ENCODE measurements at places on chromosomes 13 and 19.

- DNase-seq = no peak
Measured at GRCh38 chr13:114259374-114259773, 22.0 kb upstream of the UPF3A start.

GRCh38 chr13:113186061-113186900 is 22.2 kb downstream of the PCID2 start:
- DNase-seq = no peak

- peak; percentile 48 for DNase-seq
Measured at GRCh38 chr13:45120967-45121831, 889 bp downstream of the GTF2F2 start.

DNA sequence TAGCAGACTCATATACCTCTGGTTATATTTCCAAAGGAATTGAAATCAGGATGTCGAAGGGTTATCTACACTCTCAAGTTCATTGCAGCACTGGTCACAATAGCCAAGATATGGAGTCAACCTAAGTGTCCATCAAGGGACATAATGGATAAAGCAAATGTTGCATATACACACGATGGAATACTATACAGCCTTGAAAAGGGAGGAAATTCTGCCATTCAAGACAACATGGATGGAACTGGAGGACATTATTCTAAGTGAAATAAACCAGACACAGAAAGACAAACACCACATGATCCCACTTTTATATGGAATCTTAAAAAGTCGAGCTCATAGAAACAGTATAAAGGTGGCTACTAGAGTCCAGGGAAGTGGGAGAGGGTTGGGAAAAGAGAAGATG is 13.6 kb upstream of the ERCC1 start:
- no peak for DNase-seq

- DNase-seq = peak; percentile 58
Measured at GRCh38 chr19:8004723-8005513, 523 bp downstream of the ELAVL1 start.

DNA sequence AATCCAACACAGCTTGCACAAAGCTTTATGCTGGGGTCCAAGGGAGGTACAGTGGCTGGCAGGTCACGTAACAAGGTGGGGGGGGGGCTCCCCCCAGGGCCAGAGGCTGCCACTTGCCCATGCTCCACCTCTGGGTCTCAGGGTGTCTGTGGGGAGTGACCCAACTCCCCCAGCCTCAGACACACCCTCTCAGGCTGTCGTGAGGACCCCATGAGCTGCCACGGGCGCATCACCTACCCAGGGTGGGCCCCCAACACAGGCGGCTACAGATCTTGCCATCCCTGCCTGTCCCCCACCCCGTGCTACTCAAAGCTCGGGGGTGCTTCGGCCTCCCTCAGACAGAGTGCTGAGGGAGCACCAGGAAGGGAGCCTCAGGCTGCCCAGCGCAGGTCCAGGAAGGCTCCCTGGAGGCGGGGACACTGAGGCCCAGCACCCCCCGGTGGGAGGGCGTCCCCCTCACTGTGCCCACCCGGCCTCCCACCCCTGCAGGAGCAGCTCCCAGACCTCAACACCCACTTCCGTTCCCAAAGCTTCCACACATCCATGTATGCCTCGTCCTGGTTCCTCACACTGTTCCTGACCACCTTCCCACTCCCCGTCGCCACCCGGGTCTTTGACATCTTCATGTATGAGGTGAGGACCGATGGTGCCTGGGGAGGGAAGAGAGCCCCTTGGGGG is 21.1 kb downstream of the EVI5L start:
- no peak for DNase-seq

DNA sequence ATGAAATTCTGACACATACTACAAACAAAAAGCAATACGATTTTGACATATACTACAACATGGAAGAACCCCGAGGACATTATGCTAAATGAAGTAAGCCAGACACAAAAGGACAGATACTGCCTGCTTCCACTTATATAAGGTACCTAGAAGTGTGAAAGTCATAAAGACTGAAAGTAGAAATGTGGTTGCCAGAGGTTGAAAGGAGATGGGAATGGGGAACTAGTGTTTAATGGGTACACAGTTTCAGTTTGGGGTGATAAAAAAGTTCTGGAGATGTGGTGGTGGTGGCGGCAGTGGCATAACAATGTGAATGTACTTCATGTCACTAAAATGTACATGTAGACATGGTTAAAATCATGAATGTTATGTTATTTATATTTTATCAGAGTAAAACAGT is 12.1 kb upstream of the NDFIP2 start:
- DNase-seq = no peak

DNA sequence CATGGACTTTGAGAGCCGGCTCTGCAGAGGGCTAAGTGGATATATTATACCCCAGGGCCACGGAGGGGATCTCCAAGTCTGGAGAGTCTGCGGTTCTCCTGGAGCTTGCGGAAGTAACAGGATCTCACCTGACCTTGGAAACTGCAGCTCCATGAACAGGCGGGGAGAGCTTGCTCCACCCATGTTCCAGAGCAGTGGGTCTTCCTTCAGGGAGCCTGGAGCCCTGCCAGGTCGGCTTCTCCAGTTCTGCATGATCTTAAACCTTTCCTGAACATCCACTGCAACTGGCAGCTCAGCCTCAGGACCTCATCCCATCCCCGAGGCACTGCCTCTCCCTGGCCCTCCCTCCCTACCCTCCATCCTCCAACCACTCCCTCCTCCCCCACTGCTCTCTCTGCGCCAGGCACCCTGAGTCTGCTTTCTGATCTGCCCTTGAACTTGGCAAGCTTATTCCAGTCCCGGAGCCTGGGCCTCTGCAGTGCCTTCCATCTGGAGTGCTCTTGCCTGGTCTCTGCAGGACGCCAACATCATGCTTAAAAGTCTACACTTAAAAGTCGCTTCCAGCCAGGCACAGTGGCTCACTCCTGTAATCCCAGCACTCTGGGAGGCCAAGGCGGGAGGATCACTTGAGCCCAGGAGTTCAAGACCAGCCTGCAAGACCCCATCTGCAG is 13.2 kb downstream of the ATCAY start:
- no peak for DNase-seq

DNA sequence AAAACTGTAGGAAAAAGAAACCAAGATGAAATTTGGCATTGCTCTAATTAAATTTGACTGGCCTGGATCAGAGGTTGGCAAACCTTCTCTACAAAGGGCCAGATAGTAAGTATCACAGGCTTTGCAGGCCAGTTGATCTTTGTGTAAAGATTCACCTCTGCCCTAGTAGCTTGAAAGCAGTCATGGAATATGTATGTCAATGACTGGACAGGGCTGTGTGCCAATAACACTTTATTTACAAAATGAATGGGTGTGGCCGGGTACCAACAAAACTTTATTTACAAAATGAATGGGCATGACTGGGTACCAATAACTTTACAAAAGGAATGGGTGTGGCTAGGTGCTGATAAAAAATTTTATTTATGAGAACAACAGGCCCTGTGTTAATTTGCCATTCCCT is 20.0 kb downstream of the SIN3B start:
- DNase-seq = no peak

DNA sequence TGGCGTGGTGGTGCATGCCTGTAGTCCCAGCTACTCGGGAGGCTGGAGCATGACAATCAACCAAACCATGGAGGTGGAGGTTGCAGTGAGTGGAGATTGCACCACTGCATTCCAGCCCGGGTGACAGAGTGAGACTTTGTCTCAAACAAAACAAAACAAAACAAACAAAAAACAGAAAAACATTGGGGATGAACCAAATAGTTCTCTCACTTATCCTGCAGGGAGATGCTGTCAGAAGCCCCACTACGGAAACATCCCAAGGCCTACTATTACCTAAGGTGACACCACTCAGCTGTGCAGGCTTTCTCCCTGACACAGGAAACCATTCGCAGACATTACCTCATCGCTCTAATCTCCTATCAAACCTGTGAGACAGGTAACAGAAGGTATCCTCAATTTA is 113.5 kb downstream of the FOXO1 start:
- DNase-seq = no peak

DNA sequence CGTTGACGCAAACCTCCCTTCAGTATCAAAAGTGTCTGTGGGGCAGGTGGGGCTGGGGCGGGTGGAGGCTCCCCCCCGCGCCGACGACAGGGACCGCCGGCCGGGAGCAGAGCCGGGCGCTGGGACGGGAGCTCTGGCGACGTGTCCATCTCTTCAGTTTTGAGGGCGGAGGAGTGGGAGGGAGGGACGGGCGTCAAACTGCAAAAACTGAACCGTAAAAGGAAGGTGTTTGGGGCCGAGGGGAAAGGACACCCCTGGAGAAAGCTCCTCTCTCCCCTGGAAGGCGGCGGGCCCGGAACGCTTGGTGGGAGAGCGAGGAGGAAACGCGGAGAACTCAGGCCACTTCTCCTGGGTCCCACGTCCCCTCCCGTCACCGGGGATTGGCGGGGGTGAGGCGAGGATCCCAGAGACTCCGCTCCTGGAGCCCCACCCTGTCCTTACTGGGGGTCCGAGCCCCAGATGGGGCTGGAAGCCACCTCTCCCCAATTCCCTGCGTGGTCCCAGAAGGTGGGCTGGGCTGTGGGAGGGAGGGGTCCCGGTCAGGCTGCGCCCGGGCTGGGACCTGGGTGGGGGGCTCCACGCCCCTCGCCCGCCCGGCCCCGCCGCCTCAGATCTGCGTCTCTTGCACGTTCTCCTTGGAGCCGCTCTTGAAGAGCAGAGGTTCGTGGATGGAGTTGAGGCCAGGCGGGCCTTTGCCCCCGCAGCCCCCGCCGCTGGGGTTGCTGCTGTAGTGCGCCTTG is 3.4 kb upstream of the ASPDH start:
- DNase-seq = no peak

DNA sequence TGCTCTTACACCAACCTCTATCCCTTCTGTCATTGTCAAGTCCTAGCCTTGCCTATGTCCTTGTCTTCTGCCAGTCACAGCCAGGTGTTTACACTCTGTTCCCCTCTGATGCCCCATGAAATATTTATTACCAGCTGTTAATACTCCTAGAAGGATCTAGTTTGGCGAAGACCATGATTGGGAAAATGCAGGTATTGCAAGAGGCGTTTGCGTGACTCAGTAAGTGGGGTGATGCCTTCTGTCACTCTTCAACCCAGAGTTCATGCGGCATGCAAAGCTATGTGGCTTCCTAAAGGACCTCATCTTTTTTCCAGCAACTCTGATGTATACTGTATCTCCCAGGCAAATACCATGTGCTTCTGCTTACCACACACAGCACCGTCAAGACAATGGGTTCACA is 81.8 kb upstream of the GJB6 start:
- no peak for DNase-seq

DNA sequence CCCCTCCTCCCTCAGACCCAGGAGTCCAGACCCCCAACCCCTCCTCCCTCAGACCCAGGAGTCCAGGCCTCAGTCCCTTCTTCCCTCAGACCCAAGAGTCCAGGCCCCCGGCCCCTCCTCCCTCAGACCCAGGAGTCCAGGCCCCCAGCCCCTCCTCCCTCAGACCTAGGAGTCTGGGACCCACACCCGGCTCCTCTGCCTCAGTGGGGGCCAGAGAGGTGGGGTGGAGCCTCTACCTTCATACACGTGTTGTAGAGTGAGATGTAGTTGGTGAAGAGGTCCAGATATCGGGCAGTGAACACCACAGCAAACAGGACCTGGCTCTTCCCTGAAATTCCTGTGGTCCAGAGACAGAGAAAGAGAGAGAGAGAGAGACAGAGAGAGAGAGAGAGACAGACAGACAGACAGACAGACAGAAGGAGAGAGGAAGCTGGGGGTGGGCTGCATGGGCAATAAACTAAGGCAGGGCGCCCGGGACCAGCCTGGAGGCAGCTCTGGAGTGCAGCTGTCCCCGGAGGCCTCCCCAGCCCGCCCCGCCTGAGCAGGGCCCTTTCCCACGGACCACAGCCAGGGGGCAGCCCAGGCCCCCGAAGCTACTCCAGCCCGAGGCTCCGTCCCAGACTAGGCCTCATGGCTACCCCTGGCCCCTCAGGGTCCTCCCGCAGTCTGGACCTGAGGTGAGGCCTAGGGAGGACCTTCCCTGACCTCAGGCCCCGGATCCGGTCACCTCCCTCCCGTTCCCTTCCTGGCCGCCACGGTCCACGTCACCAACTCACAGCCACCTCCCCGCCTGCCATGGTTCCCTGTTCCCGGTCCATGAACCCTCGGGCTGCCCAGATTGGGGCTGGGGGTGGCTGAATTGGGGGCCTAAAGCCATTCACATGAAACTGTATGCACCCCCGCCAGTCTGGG is 907 bp downstream of the KDELR1 start:
- DNase-seq = peak; percentile 97

- DNase-seq = no peak
Measured at GRCh38 chr19:46492841-46493235, 2.8 kb downstream of the PNMA8B start.

DNA sequence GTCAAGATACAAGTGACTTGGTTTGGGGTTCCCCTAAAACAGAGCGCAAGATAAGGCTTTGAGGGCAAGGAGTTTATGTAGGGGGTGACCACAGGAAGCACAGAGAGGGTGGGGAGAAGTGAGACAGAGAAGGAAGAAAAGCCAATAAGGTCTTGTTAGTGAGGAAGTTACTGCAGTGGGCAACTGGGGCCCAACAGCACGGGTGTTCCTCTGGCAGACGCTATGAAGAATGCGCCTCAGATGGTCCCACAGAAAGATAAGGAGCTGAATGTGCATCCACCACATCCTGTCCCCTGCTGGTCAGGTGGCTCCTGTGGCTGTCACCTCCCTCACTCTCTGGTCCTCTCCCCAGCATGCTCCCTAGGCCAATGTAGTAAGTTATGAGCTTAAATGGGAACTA is 333.5 kb downstream of the TSHZ3 start:
- peak; percentile 30 for DNase-seq

DNA sequence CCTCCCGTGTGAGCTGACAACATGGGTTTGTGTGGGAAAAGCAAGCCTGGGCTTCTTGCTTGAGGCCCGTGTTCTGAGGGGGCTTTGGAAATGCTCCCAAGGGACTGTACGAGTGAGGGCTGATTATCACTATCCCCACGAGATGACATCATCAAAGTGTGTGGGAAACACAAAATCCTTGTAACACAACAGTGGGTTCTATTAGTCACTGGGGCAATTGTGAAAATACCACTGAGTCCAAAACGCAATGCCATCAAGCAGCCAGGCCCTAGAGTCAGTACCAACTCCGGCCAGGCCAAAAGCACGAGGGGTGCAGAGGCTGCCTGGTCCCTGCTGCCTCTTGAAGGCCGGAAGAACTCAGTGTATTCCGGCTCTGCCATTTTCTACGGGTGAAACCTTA is 29.6 kb downstream of the CAPS start:
- no peak for DNase-seq

- DNase-seq = no peak
Measured at GRCh38 chr13:32087955-32088747, 56.6 kb downstream of the FRY start.

DNA sequence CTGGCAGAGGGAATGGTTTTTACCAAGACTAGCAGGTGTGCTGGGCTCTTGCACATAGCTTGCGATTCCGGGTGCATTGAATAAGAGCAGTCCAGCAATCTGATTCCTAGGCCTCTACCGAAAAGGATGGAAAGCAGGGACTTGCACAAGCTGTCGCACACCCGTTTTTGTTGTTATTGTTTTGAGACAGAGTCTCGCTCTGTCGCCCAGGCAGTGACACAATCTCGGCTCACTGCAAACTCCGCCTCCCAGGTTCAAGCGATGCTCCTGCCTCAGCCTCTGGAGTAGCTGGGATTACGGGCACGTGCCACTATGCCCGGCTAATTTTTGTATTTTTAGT is 5.5 kb downstream of the EBI3 start:
- no peak for DNase-seq

- DNase-seq = peak; percentile 14
Measured at GRCh38 chr19:34838248-34838647, 65.2 kb upstream of the ZNF599 start.
